ENCODE measurements at places on chromosomes 16 and 17.

GRCh38 chr16:48101069-48101674, 54.6 kb downstream of the ABCC12 start:
- DNase-seq = no peak

DNA sequence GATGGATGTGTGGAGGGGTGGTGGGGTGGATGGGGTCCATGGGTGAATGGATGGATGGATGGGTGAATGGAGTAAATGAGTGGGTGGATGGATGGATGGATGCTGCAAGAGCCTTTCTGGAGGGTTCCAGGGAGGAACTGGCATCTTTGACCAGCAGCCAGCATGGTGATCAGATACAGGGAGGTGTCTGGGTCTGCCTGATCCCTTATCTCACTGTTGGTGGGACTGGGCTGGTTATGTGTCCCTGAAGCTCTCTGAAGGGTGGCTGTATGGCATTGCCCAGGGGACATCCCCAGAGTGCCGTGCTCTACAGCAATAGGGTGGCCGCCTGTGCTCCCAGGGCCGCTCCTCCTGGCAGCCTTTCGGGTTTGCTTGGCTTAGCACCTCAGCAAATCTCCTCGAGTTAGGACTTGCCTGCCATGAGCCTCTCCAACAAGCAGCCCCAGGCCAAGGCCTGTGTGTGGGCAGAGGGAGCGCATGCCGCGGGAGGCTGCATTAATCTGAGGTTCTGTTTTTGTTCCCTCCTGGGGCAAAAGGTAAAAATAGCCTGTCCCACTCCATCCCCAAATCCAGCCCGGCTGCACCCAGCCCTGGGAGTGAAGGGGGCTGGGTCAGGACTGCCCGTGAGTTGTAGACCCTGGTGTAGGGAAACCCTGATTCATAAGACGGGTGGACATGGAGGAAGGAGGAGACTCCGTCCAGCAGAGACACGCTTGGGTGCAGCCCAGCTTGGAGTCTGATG, 165.4 kb downstream of the SEC14L1 start:
- no peak for DNase-seq

- DNase-seq = no peak
Measured at GRCh38 chr16:5175266-5175665, 77.7 kb upstream of the EEF2KMT start.

- DNase-seq = peak; percentile 38
Measured at GRCh38 chr16:86884390-86884650, 306.0 kb downstream of the FOXL1 start.

- DNase-seq = no peak
Measured at GRCh38 chr17:17535957-17536356, 39.8 kb upstream of the RASD1 start.

DNA sequence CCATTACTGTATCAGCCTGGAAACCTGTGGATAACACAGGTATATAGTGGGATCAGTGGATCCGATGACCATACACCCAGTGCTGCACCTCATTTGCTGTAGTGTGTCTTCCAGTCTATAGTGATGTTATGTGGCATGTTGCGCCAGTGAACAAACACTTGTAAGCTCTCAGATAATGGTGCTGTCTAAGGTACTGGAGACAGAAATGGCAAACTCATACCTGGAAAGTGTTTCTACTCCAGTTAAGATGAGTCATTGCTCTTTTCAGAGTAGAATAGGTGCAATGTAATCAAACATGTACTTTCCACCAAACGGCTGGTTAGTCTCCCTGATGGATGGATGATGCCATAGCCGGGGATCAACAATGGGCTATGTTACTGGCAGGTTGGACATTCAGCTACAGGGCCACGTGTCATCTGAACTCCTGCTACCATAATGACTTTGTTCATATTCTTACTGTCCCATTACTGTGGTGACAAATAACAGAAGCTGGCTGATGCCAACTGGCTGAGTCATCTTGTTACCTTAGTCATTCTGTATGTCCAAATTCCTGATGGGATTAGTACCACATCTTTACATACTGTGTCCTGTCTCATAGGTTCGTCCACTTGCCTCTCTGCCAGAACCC, 6.3 kb downstream of the CCL11 start:
- peak; percentile 85 for DNase-seq

DNA sequence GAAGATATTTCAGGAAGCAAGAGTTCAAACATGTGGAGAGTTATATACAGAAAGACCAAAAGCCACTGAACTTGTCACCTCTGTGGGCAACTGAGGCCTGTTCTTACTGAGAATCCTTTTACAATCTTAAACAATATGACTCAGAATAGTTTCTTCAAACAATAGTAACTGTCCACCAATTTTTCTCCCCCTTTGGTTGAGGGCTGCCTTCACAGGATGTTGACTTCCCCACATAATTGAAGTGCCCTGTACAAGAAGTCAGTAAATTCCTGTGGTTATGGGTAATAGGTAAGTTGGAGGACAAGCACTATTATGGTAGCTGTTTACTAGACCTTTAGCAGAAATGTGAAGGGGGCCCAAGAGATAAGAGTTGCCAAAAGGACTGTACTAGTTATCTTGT, 215.8 kb downstream of the CDH8 start:
- DNase-seq = peak; percentile 89

DNA sequence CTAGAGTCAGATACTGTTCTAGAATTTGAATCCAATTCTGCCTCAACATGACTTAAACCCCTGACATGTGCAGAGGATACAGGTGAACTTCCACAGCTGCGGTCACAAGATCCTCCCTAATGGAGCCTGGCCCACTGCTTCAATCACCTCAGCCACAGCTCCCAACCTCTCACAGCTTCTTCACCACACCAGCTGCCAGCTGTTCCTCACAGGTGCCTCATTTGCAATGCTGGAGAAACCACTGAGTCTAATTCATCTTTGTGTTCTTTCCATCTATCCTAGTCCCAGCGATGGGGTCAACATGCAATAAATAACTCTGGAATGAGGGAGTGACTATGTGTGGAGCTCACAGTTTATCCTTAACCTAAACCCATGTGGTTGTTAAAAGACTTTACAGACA, 72.0 kb upstream of the MAF start:
- no peak for DNase-seq

- DNase-seq = no peak
Measured at GRCh38 chr17:73240561-73240960, 21.1 kb downstream of the CPSF4L start.

All from RCC 7860 (cell line).